ENCODE measurements at places on chromosomes 1 and 21.

- no peak for ATAC-seq
These were observed 37.3 kb downstream of the PLEKHO1 start for GRCh38 chr1:150186789-150187559.

DNA sequence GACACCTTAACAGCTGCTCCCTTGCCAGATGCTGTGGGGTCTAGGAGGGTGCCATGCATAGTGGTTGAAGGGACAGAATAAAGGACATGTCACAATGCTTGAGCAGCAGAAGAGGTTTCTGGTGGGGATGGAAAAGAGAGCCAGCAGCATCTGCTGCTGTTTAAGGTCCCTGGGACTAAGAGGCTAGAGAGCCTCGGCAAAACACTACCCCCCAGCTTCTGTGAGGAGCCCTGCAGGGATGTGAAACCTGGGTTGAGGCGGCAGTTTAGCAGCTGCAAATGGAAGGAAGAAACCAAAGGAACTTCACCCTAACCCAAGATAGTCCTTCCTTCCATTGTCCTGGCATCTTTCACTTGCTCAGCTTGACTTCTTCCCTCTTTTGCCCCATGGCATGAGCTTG lies 39.4 kb downstream of the PLXNA2 start:
- ATAC-seq: no peak

DNA sequence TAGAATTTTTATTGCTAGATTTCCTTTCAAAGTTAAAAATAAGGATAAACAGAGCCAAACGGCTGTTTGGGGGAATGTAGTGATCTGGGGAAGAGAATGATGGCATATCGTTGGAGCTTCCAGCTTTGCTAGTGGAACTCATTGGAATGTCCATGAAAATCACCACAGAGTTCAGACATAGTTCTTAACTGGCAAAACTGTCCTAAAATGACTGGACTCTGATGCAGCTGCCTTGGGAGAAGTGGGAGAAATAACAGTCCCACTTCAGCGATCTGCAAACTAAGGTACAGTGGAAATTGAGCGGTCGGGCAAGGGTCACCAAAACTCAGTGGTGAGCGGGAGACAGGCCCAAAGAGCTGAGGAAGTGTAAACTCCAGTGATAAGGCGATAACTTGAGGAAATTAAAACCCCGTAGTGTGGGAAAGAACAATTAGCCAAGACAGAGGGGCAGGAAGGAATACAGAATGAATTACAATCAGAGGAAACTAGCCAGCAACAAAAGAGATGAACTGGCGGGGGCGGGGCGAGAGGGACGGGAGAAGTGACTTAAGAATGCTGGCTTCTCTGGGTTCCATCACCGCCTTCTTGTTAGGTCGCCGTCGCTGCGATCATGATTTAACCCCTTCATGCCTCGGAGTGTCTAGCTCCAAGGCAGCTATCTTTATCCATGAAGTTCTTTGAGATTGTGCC lies 89.8 kb upstream of the ARHGAP29 start:
- peak; percentile 29 for ATAC-seq

DNA sequence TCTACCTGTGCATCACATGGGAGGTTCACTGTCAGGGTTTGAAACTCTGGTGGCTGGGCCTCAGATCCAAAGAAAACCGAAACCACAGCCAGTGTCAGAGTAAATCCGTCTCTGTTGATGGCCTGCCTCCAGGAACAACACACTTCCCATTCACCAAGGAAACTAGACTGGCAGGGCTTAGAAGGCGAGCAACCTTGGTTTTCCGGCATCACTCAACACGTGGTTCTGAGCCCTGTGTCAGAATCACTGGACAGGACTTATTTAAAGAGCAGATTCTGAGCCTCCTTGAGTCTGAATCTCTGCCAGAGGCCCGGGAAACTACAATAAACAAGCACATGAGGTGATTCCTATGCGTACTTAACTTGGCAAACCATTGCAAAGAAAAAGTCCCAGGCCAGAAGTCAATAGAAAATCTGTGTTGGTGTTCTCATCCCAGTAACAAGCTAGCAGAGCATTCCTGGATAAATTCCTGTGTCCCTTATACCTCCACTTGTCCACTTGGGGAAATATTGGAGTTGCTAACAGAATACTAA lies 70.0 kb downstream of the KCTD3 start:
- peak; percentile 41 for ATAC-seq

- ATAC-seq: no peak
These were observed 20.0 kb downstream of the GLRX2 start for GRCh38 chr1:193085263-193085662.

DNA sequence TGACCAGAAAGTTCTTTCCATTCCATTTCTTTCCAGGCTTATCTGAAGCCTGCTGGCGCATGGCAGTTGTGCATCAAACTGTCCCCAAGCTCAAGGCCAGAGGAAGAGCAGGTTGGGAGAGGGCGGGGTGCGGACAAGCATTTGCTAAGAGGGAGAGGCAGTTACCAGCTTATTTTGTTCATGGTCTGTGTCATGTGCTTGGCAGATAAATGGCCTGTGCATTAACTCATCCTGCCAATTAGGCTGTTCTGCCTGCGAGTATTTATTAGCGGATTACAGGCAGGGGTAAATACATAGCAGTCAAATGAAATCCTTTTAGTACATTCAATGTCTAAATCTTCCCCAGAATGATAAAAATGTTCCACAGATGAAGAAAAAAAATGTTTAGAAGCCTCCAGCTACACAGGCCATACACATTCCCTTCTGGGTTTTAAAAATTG lies 48.9 kb upstream of the B3GALNT2 start:
- ATAC-seq: no peak

DNA sequence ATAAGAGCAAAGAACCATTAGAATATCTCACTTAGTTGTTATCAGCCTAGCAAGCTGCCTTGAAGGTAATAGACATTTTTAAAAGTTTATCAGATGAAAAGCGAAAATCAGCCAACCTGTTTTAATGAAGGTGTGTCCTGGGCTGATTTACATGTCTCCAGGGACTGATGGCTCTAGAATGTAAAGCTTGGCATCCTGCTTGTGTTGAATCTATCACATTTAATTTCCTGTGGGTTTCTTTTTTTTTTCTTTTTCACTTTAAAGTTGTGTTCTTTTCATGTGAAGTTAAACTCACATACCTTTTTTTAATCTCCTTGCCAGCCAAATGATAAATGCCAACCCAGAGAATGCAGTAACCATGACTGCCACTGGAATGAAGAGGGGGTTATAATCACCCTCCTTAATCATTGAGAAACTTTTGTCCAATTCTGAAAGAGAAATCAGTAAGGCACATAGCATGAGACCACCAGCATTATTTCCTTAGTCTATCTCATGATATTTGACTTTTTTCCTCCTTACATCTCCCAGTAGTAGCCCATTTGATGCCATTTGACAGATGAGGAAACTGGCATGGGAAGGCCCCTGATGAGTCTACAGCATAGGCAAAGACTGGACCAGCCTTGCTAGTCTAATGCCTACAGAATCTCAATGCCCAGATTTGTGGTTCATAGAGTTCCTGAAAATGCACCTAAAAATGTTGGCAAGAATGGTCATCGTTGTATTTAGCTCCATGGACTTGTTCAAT lies 10.0 kb downstream of the SELL start:
- ATAC-seq: peak; percentile 90

DNA sequence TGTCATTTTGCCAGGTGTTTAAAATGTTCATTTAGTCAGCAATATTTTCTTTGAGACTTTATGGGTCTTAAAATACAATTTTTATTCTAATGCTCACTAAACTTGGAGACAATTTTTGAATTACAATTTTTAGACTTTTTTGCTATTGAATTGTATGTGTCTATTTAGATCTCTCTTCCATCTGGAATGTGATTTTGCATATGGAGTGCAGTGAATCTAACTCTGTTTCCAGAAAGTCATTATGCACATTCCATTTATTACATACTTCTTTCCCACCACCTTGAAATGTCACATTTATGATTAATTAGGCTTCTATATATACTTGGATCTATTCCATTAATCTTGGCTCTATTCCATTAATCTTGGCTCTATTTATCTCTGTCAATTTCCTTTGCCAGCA lies 5.6 kb upstream of the TSPEAR start:
- ATAC-seq: peak; percentile 63

DNA sequence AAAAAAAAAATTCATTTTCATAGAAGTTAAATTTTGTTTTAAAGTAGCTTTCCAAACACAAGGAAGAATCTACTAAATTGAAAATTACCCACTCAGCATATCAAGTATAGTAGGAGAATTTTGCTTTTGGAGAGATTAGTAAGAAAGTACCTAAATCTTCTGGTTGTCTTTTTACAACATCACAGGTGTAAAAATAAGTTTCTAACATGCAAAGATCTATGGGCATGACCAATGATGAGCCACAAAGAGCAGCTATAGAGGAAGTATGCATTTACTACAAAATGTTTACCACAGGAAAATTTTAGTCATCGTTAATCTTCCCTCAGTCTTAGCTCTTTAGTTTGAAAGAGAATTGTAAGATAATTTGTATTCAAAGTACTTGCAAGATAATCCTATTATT lies 28.1 kb downstream of the ANGPTL3 start:
- no peak for ATAC-seq

DNA sequence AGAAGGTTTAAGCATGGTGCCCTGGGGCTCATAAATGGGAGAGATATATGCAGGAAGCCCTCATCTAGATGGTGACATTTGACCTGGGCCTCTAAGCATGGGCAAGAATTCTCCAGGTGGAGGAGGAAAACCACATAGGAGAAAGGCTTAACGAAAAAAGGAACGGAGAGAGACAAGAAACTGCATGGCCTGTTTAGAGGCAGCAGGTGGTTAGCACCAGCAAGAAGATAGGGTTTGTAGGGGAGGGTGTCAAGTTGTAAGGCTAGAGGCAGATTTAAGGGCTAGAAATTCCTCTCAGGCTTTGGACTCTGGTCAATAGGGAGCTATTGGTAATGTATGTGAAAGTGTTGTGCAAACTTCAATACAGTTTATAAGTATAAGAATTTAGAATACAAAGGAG lies 8.2 kb upstream of the MAPKAPK2 start:
- ATAC-seq: no peak

DNA sequence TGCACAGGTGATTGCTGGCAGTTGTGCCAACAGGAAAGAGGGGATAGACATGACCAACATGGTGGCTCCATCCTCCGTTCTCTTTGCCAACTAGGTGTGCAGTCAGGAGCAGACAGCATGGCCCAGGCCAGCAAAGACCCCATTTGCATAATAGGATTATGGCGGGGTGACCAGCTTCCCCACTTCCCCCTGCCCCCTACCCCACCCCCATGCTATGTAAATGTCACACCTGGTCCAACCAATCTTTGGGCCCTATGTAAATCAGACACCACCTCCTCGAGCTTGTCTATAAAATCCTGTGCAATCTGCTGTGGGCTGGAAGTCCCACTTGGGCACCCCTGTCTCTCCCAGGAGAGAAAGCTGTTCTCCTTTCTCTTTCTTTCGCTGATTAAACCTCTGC lies 146.0 kb downstream of the SLC30A10 start:
- ATAC-seq: no peak

- peak; percentile 95 for ATAC-seq
These were observed 183.1 kb upstream of the IVNS1ABP start for GRCh38 chr1:185500001-185500626.

- ATAC-seq: no peak
These were observed 3.6 kb downstream of the OTUD7B start for GRCh38 chr1:150006881-150007421.

DNA sequence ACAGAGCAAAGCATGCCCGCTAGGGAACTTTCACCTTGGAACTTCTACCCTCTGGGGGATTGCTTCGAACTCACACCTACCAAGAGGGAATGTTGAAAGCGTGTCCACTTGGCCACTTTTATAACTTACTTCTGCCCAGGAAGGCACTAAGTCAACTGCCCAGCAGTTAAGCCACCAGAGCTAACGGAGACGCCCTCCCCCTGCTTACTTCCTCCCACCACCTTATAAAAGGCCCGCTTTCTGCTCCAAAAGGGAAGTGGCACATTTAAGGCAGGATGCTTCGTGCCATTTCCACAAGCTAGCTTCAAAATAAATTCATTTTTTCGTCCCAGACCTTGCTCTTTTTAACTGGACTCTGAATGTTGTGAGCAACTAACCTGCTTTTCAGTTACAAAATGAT lies 3.2 kb upstream of the AK2 start:
- no peak for ATAC-seq

- ATAC-seq: no peak
These were observed 42.5 kb downstream of the NEK2 start for GRCh38 chr1:211632808-211633523.

DNA sequence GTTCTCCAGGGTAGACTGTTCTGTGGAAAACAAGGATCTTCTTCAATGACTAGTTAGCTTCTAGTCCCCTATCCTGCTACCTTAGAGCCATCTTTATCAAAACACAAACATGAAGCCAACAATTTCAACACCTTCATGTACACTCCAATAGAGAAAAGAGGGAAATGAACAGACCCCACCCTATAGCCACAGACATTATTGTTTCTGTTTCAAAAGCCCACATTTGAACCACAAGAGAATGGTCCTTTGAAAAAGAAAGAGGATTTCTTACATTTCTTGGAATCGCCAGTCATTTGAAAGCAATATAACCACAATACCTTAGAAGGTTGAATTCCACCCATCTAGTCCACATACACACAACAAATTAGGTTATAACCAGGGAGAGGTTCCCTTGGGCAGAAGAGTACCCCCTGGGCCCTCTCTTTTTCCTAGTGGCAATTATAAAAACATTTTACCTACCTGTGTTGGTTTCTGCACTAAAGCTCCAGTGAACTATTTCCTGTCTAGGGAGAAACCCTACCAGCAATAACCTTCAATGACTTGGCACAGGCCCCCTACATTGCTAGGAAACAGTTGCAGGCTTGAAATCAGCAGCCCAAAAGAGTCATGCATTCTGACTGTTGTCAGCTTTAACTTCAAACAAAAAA lies 2.7 kb upstream of the LPGAT1 start:
- no peak for ATAC-seq

GRCh38 chr1:14944471-14944985 lies 209.0 kb upstream of the TMEM51 start:
- ATAC-seq: peak; percentile 62

GRCh38 chr1:42931108-42931539 lies 27.5 kb downstream of the SLC2A1 start:
- peak; percentile 51 for ATAC-seq

DNA sequence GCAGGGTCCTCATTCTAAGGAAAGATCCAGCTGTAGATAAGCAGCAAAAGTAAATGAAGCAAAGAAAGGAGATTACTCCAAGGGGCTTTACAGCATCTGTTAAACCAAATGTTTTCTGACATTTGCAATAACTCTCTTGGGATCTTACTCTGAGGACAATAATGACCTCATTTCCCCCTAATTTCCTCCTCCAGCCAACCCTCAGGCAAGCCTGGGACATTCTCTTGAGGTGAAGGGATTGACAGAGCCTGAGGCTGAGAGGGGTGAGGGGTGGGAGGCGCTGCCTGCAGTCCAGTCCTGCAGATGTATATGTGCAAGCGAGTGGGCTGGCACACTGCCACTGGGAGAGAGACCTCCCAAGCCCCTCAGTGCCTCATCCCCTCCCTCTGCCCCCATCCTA lies 40.5 kb upstream of the NEK2 start:
- ATAC-seq: peak; percentile 26

Measured in motor neuron (in vitro differentiated cells).